ENCODE measurements at places on chromosomes 5 and 9.

GRCh38 chr9:137660144-137660543, 41.3 kb downstream of the EHMT1 start:
- DNase-seq, result no peak

DNA sequence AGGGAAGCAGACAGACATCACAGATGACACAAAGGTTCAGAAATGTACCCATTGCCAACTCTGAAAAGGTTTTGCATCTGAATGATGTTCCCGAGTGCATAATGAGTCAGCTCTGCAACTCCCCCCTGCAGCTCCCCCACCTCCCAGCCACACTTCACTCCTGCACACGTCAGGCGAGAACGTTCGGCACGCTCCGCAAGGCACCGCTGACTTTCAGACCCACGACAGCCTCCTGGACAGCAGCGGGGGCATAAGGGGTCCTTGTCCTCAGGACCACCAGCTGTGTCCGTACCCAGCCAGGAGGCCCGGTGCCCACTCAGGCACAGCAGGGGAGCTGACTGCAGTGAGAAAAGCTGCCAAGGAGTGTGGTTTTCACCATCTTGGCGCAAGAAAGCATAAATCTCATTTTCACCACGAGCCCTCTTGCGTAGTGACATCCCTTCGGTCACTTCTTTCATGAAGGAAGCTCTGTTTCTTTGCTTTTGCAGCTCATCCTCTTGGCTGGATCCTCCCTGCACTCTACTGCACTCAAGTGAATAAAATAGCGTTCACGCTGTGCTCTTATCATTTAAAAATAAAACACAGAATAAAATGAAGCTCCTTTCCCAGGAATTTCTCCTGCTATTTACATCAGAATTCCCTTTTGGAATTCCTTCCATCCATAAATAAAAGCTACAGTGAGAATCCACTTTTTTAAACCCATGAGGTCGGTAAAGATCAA, 9.9 kb downstream of the GFPT2 start:
- DNase-seq, result no peak

- no peak for DNase-seq
These were observed 48.7 kb downstream of the EXD3 start for GRCh38 chr9:137374131-137374845.

- no peak for DNase-seq
These were observed 266.1 kb downstream of the EDIL3 start for GRCh38 chr5:84118551-84118950.

- DNase-seq, result no peak
These were observed 23.1 kb upstream of the TARS1 start for GRCh38 chr5:33417632-33418031.

- DNase-seq, result no peak
These were observed 58.5 kb upstream of the ZNF366 start for GRCh38 chr5:72565513-72566289.

DNA sequence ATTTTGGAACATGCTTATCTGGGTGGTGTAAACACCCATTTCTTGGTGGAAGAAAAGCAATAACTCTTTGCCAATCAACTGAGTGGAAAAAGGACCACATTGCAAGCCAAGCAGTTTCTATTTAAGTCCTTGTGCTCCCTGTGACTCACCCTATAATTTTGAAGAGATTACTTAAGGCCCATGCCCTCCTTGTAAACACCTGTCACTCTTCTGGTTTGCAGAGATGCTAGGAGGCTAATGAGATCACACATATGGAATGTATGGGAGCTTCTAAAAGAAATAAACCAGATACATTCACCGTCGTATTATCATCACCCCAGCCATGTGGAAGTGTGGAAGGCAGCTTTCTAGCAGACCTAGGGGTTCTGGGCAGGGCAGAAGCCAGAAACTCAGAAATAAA, 337.1 kb downstream of the GADD45G start:
- no peak for DNase-seq

DNA sequence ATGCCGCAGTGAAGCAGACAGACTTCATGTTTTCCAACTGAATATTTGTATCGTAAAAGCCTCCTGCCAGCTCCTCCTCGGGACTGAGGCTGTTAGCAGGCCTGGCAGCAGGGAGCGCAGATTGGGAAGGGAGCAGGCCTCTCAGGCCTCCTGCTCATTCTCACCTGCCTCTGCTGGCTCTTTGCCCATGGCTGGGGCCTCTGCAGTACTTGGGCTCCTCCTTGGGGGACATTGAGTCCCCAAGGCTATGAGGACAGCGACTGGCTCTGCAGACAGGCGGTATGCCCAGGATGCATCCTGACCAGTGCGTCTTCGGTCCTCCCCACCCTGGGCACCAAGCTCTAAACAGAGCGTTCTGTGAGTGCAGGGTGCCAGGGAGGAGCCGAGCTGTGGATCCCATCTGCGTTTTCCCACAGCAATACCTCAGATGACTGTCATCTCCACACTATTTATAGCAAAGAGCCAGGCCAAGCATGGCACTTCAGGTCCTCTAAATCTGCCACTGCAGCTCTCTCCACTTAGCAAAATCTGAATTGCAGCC, 38.7 kb downstream of the TSTD2 start:
- DNase-seq, result no peak

GRCh38 chr5:150442699-150443080, 6.8 kb downstream of the RPS14 start:
- DNase-seq, result no peak

DNA sequence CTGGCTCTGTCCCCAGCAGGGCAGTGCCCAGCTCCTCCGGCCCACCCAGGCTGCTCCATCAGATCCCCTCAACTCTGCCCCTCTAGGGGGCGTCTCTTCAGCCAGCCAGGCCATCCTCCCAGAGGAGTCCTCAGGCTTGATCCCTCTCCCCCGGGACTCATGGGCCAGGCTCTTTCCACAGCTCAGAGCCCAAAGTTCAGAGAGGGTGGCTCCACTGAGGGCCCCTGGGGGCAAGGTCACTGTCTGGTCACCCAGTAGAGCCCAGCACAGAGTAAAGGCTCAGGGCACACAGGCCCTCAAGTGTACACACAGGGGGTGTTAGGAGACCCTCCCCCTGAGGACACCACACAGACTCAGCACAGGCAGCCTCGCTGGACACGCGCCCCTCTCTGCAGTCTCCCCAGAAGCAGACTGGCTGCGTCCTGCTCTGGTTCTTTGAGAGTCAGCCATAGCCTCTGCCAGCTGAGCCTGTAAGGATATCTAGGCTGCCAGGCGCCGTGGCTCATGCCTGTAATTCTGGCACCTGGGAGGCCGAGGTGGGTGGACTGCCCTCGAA, 64.8 kb downstream of the PAX5 start:
- DNase-seq, result no peak

- DNase-seq, result no peak
These were observed 121.9 kb upstream of the MVB12B start for GRCh38 chr9:126204708-126205225.

GRCh38 chr5:100505984-100506670, 29.0 kb upstream of the FAM174A start:
- no peak for DNase-seq

DNA sequence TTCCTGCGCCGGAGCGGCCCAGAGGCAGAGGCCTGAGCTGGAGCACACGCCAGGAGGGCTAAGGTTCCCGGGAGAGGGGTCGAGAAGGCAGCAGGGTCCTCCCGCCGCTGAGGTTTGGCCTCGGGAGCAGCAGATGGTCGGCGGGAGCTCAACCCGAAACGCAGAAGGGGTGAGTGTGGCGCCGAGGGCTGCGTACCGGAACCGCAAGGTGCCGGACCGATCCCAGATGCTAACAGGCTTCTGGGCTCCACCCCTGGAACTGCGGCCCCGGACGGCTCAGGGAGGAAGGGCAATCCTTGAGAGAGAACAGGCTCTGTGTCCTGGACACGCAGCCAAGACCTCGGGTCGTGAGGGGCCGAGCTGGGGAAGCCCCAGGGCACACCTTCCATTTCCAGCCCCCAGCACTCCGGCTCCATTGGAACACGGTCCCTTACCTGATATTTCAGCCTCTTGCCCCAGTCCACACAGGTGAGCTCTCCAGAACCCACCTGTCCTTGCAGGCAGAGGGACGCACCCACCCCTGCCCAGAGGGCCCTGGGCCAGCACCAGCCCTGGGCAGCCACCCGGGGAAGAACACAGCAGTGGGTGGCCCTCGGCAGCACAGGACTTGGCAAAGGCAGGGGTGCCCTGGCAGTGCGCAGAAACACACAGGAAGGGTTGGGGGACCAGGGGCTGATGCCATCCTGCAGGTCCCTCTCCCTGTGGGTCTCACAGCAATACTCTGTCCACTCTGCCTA, 1.4 kb downstream of the LHX3 start:
- DNase-seq, result no peak
